Activated T-helper 1 cell treated with anti-CD3 and anti-CD28 coated beads, Interleukin-2, amount 50 U/mL, for 16 hours (primary cell): ENCODE measurements at places on chromosomes 11 and 22.

GRCh38 chr11:6156628-6157359, 13.3 kb downstream of the OR52B2 start:
- no peak for DNase-seq

DNA sequence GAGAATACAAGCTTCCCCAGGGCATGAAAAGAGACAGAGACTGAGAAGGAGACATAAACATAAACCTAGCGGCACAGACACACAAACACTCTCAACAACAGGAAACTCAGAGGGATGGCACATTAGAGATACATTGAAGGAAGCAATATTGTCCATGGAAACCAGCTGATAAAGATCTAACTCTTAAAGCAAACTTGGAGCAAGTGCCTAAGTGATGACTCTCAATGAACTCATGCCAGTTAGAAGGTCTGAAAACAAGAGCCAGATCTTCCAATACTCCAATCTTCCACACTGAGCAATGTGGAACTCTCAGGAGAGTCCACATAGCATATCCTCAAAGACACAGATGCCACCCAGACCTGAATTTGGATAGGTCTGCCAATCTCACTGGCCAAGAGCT, 168.8 kb upstream of the ISX start:
- no peak for DNase-seq

- DNase-seq, result no peak
These were observed 23.4 kb upstream of the SYT12 start for GRCh38 chr11:66999555-66999954.

- DNase-seq, result no peak
These were observed 6.7 kb upstream of the RTN4RL2 start for GRCh38 chr11:57453543-57454177.

DNA sequence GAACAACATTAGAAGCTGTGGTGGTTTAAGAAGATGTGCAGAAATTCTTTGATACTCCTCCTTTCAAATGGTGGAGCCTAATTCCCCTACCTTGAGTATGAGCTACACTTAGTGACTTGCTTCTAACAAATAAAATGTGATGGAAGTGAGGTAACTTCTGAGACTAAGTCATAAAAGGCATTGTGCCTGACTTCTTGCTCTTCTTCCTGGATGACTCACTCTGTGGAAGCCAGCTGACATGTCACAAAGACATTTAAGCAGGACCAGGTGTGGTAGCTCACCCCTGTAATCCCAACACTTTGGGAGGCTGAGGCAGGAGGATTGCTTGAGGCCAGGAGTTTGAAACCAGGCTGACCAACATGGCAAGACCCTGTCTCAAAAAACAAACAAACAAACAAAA, 3.9 kb upstream of the PLA2G3 start:
- DNase-seq, result no peak

- no peak for DNase-seq
These were observed 25.7 kb upstream of the CTR9 start for GRCh38 chr11:10725114-10725906.

DNA sequence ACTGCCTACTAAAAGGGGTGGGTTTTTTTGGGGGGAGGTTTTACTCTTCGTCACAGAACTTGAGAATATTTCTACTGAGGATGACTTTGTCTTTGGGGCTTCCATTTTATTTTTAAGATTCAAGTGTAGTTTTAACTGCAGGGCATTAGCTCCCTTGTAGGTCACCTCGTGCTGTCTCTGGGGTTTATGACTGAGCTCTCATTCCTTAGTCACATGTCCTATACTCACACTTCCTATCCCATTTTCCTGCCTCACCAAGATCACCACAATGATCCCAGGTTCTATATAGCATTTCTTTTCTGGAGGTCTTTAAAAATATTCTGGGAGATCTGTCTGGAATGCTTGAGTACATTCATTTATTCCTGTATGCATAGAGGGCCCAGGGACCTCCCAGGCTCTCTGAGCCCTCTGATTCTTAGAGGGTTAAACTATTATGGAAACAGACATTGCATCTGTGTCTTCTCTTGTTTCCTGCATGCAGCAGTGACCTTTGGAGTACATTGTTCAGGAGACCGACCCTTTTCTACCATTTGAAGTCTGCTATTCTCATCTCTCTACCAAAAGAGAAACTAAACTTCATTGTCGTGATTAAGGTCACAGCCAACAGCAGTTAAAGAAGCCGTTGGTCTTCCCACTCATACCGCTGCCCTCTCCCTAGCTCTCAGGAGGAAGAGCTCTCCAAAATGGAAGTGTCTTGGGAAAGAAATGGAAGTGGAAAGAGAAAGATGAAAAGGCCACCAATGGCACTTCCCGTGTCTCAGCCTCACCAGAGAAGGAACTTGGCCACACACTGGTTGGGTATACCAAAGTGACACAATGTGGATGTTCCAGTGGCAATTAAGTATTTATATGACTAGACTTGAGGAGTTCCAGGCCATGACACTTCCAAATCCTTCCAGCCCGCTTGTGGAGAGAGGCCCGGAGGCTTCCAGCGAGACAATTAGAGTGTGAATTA, 77.5 kb downstream of the ZBTB16 start:
- no peak for DNase-seq

DNA sequence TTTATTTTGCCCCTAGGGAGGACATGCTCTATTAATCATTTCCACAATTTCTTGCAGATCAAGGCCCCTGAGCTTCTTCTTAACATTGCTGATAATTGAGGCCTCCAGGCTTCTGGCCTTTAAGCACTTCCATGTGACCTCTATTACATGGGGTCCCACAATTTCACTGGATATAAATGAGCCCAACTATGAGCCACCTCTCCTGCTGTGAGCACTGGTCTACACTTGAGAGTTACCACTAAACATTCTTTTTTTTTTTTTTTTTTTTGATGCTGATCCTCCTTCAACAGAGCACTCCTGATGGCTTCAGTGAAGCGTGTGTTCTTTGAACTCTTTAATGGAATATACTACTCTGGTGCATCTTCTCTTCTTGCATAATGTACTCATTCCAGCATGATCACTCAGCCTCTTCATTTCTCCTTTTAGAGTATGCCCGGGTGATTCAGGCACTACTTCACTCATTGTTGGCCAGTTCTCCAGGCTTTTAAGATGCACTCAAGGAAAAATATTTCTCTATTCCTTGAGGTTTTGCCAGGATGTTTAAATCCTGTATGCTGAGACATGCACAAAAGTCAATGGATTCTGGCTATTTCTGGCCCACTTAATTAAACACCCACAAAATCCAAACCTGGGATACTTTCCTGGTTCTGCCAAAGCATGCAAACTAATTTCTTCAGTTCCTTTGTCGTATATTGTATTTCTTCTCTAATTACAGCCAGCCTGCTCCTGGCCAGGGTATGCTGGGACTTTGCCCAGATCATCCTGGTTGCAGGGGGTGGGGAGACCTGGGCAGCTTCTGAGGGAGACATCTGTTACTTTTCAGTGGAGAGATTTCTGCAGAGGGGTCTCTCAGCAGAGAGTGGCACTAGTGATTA, 257.8 kb upstream of the LUZP2 start:
- DNase-seq, result no peak

DNA sequence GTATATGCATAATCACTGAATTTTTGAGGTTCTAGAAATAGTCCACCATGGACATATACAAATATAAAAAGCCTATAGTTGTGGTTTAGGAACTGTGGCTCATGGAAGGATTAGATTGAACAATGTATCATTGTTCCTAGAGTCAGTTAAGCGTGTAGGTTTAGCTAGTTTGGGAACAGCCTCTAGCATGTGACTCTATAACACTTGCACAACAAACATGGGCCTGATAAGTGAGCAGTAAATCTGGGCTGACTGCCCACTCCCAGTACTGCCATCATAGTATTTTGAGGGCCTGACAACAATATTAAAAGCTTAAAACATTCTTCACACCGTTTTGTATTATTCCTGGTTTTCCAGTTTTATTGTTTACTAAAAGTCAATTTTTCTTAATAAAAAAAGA, 47.0 kb downstream of the YAP1 start:
- DNase-seq, result no peak

GRCh38 chr22:46547179-46547882, 9.9 kb upstream of the CELSR1 start:
- DNase-seq, result no peak

DNA sequence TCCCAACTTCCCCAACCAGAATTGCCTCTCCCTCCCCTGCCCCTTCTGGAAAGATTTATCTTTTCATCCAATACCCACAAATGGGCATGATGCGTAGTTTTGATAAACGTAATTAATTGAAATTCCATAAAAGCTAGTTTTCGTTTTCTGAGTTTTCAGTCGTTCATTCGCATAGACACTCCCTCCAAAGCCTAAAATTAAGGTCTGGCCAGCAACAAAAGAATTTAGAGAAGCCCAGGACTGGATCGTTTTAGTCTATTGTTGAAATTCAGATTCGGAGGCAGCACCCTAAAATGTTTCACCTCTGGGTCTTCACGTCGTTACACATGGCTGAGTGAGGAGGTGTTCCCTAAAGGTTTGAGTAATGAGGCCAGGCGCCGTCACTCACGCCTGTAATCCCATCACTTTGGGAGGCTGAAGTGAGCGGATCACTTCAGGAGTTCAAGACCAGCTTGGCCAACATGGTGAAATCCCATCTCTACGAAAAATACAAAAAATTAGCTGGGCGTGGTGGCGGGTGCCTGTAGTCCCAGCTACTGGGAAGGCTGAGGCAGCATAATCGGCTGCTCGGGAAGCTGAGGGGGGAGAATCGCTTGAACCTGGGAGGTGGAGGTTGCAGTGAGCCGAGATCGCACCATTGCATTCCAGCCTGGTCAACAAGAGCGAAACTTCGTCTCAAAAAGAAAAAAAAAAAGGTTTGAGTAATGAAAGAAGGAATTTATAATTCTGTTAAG, 589 bp upstream of the NDUFC2 start:
- DNase-seq, result no peak

- DNase-seq, result no peak
These were observed 214.2 kb upstream of the ZBED5 start for GRCh38 chr11:11072067-11072466.

DNA sequence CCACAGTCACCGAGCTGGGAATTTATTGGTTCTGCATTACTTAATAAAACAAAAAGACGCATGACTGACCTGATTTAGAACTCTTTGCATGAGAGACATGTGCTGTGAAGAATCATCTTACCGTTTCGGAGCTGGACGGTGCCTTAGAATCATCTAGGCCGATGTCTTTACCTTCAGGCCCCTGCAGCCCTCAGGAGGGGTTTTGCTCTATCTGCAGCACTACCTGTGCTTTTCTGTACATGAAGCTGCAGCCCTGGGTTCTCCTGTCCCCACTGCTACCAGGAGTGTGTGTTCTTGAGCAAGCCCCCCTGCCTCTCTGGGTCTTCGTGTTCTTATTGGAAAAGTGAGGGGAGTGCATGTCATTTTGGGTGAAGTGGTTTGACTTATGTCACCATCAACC, 94.0 kb upstream of the OR4B1 start:
- no peak for DNase-seq

GRCh38 chr22:38777087-38777671, 16.8 kb downstream of the DNAL4 start:
- no peak for DNase-seq

DNA sequence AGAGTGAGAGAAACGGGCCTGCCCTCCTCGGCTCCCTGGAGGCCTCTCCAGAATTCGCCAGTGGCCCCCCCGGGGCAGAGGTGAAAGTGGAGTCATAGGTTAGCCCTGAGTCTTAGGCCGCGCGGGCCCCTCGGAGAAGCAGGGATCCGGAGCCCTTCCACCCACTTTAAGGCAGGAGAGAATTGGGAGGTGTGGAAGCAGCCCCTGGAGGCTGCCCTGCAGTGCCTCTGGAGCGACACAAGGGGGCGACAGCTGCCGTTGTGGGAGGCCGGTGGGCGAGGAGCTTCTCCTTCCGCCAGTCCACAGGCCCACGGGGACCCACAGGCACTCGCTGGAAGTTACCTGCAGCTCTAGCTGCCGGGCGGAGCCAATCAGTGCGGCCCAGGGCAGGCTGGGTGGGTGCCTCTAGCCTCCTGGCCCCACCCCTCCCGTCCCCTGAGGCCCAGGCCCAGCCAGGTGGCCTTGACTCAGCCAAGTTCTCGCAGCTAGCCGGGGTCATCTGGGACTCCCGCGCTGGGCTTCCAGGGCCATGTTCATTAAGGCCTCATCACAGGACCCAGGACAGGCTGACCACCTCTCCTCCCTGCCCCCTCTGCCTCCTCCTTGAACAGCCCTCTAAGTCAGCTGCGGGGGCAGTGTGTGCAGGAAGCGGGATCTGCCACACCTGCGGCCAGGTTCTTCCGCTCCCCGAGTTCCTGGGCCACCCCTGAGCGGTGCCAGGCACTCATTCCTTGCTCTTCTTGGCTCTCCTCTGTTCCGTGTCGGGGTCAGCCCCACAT, 5.0 kb downstream of the DGKZ start:
- DNase-seq, result peak; percentile 66

- DNase-seq, result no peak
These were observed 865 bp upstream of the AMOTL1 start for GRCh38 chr11:94767291-94767690.

DNA sequence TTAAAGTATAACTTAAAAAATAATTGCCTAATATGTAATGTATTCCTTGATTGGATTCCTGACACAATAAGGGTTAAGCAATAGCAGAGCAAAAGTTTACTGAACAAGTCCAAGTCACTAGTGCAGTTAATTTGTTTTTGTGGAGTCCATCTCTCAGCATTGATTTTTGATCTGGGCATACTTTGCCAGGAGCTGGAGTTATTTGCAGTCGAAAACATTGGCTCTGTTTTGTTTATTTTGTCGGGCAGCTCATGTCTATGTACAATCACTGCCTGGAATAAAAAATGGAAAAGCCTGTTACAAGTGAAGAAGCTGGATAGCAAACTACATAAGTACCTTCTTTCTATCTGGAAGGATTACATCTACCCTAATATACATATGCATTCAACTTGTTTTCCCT, 625.2 kb downstream of the CNTN5 start:
- no peak for DNase-seq

- DNase-seq, result no peak
These were observed 57.3 kb downstream of the TP53I11 start for GRCh38 chr11:44893308-44893822.

GRCh38 chr11:113806406-113806805, 26.8 kb downstream of the CLDN25 start:
- no peak for DNase-seq

DNA sequence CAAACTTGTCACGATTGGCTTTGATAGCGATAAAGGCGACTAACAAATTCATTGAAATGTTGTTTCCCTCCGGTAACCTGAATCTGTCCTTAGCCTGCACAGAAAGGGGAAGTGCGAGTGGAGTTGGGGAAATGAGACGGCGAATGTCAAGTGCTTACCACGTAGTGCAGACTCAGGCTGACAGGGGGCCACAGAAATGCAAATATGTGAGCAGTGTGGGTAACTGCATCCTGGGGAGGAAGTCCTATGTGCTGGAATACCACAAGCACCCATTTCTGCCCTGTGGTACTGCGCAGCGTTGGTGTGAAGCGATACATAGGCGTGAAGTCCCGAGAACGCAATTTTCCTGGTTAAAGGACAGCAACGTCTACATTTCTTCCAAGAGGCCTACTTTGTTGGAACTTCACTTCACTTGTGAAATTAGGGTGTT, 869 bp upstream of the EIF4ENIF1 start:
- peak; percentile 33 for DNase-seq

DNA sequence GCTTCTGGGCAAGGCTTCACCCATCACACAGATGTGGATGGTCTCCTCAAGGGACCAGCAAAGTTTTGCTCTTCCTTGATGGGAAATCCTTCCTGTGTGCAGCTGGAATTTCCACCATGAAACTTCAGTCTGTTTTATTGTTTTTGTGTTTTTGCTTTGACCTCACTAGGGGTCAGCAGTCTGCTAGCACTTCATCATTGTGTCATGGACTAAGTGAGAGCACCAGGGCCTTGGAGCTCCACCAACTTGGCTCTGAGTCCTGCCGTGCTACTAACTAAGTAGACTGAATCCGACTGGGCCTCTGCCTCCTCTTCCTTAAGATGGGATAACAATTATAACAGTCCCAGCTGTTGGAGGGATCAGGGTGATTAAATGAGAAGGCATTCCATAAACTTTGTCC, 305.8 kb upstream of the NCAM1 start:
- DNase-seq, result no peak

GRCh38 chr11:70122490-70123198, 44.5 kb downstream of the ANO1 start:
- no peak for DNase-seq
